ENCODE measurements at places on chromosomes 7 and 10.

- H3K4me1 ChIP-seq, result peaks cover 7% of the 10 kb centered on the region
- no peak overlapping the region for H3K4me3 ChIP-seq
- DNase-seq, result no peak
- no peak overlapping the region for H3K27ac ChIP-seq
Observed at GRCh38 chr7:74299401-74299800, 10.2 kb downstream of the CLIP2 start.

GRCh38 chr7:49821181-49821580 lies 47.7 kb downstream of the VWC2 start:
- no peaks in the 10 kb centered on the region for H3K36me3 ChIP-seq
- no peak for DNase-seq
- no peak overlapping the region for H3K27ac ChIP-seq

DNA sequence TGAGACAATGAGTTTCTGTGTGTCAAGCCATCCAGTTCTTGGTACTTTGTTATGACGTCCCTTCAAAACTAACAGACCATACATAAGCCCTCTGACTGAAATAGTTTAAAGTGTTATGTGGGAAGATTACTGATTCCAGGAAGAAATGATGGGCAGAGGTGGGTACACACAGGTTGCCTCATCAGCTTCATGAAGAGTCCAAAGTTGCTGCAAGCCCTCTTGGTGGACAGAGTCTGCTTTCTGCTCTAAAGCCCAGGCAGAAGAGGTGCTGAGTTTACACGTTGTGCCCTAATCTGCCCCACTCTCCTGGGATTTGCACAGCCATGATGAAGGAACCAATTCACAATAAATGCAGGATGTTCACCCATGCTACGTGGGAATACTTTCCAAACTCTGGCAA lies 187.4 kb downstream of the PARD3 start:
- H3K36me3 ChIP-seq, result no peaks in the 10 kb centered on the region
- H3K4me3 ChIP-seq, result no peak overlapping the region
- no peak overlapping the region for H3K27ac ChIP-seq
- H3K27me3 ChIP-seq, result no peaks in the 10 kb centered on the region
- H3K4me1 ChIP-seq, result no peaks in the 10 kb centered on the region

DNA sequence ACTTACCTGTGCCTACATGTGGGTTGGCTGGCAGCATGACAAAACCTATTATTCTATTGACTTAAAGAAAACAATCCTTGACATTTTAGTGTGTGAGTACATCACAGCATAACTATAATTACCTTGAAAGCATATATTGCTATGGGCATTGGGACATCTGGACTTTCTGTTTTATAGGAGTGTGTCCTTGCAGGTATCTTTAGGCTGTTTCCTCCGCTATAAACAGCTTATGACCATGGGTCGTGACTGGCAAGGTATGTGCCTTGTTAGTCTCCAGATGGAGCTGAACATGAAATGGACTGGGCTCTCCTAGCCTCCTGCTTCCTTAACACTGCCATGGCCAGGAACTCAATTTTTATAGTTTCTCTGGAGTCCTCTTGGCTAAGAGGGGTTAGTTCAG lies 317.4 kb upstream of the COBL start:
- no peaks in the 10 kb centered on the region for H3K4me1 ChIP-seq
- no peak overlapping the region for H3K4me3 ChIP-seq
- no peak for DNase-seq
- no peaks in the 10 kb centered on the region for H3K36me3 ChIP-seq
- H3K27me3 ChIP-seq, result no peaks in the 10 kb centered on the region

DNA sequence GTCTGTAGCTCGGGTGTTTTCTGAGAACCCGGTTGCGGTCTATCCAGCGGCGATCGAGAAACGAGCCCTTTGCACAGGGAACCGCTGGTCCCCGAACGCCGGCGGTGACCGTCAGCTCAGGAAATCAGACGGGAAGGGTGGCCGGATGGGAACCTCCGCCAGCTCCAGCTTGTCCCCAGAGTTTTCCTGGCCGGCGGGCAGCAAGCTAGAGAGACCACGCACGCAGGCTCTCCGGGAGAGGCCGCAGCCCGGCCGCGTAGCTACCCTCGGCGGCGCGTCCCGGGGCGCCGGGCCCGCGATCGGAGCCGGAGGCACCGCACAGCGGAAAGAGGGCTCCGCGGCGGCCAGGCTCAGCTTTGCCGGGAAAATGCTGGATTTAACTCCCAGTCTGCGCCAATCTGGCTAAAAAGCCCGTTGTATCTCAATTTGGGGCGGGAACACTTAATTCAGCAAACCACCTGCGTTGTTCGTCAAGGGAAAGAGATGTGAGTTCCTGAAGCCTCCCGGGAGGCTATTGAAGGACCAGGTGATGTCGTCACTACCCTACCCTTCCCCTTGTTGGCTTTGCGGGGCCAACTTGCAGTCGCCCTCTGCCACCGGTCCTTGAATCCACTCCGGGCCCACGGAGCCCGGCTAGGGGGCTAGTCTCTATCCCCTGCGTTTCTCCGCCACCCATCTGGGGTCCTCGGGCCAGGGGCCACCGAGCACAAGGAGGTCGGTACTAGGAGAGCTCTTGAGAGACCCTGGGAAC lies 859 bp upstream of the CH25H start:
- H3K27ac ChIP-seq, result no peak overlapping the region
- H3K4me1 ChIP-seq, result peaks cover 24% of the 10 kb centered on the region
- H3K4me3 ChIP-seq, result peak overlapping the region; percentile 73
- no peaks in the 10 kb centered on the region for H3K36me3 ChIP-seq
- peak; percentile 22 for DNase-seq

DNA sequence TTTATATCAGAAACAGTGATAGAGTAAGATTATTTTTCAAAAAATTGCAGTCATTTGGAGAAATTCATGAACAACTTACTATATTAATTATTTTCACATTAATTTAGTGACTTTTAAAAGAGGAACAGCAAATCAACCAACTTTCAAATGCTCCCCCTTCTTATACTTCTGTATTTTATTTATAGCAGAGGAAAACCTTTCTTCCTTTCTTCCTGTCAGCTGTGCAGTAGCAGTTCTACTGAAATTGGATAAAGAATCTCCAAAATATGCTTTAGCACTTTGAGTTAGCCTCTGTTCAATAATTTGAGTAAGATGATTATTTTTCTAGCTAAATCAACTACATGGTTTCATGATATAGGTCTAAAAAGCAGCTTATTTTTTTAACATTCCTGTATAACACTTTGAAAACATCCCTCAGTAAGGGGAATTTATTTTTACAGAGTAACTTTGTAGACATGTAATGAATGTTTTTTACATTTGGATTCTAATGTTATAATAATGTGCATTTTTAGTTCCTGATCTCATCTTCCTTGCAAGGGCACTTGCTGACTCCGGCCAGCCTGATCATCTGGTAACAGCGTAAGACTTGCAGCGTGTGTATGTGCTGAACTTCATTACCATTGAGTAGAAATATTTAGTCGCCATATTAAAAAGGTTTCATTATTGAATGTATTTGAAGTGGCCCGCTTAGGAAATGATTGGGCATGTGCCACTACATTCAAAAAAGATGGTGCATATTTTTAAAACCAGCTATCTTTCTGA lies 158.3 kb upstream of the HDAC9 start:
- no peak for DNase-seq
- H3K4me3 ChIP-seq, result peak overlapping the region; percentile 71
- H3K36me3 ChIP-seq, result no peaks in the 10 kb centered on the region

Measured in CD14-positive monocyte (primary cell).